Heart right ventricle (tissue), 16 donors: ENCODE measurements at places on chromosomes 2 and 18. TPM values are rescaled to one million over a fixed set of nuclear protein-coding genes. Genes with fewer than 3 reads are reported as not detected.

The PKDCC gene
- 28.7 TPM for total RNA-seq

The PLEKHH2 gene
- total RNA-seq = 3.1 TPM

The CRIM1 gene
- total RNA-seq = 79.1 TPM

The FANCL gene
- 12.4 TPM for total RNA-seq

The TNFRSF11A gene
- 2.0 TPM for total RNA-seq

DNA sequence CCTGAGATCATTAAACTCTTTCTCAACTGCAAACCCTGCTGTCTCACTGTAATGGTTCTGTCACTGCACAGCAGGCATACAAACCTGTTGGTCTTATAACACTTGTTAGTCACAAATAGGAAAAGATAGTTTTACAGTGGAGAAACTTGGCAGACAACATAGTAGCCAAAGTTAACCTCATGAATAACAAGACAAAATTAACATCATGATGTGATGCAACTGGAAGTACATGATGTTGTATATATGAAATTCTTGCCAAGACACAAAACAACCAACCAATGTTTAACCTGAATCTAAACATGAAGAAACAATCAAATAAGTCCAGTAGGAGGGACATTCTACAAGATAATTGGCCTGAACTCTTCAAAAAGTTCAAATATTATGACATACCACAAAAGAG, 189.3 kb downstream of the RNF152 start:
- no peak overlapping the region for H3K27ac ChIP-seq
- no peak for DNase-seq
- no peaks in the 10 kb centered on the region for H3K36me3 ChIP-seq
- H3K27me3 ChIP-seq = no peaks in the 10 kb centered on the region
- no peak overlapping the region for H3K4me3 ChIP-seq

GRCh38 chr2:207037896-207038295, 98.6 kb downstream of the CPO start:
- no peaks in the 10 kb centered on the region for H3K4me1 ChIP-seq
- H3K4me3 ChIP-seq = no peak overlapping the region
- H3K36me3 ChIP-seq = no peaks in the 10 kb centered on the region
- H3K27ac ChIP-seq = no peak overlapping the region
- no peaks in the 10 kb centered on the region for H3K27me3 ChIP-seq

- peak; percentile 78 for DNase-seq
- peaks cover 24% of the 10 kb centered on the region for H3K4me1 ChIP-seq
- no peak overlapping the region for H3K4me3 ChIP-seq
- H3K36me3 ChIP-seq = no peaks in the 10 kb centered on the region
Observed at GRCh38 chr2:190979906-190980629, 33.9 kb downstream of the STAT1 start.

- H3K4me1 ChIP-seq = no peaks in the 10 kb centered on the region
- no peaks in the 10 kb centered on the region for H3K36me3 ChIP-seq
Observed at GRCh38 chr2:31694444-31694843, 113.7 kb upstream of the SRD5A2 start.

DNA sequence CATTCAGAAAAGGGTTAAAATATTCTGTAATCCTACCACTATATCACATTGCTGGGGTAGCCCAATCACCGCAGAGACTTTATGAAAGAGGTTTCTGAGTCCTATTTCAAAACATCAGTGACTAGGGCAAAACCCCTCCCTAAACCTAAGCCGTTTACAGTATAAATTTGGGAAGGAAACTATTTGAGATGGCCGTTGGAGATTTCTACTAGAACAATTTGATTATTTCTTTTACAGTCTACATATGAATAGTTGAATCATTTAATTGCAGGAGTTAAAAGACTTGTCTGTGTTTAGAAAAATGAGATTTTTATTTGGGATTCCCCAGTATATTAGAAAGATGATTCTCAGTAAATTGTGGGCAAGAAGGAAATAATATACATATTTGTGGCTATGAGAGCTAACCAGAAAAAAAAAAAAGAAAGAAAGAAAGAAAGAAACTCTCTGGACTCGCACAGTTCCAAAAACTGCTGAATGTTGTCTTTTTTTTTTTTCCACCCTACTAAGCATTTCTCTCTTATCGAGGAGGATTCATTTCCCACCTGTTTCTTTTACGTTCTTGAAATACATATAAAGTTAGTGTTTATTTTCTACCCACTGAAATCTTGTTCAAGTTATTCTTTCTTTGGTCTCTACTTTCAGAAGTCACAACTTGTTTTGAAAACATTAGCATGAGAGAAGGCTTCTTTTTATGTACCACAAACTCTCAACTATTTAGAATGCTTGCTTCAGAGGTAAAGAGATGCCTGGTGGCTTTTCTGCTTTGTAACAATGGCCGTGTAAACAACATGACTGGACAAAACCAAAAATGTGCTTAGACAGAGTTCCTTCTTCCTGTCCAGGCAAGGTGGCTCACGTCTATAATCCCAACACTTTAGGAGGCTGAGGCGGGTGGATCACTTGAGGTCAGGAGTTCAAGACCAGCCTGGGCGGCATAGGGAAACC, 65.9 kb downstream of the BCL2 start:
- no peaks in the 10 kb centered on the region for H3K27me3 ChIP-seq
- no peak overlapping the region for H3K27ac ChIP-seq
- no peak for DNase-seq
- no peaks in the 10 kb centered on the region for H3K36me3 ChIP-seq
- H3K4me3 ChIP-seq = peak overlapping the region; percentile 16

DNA sequence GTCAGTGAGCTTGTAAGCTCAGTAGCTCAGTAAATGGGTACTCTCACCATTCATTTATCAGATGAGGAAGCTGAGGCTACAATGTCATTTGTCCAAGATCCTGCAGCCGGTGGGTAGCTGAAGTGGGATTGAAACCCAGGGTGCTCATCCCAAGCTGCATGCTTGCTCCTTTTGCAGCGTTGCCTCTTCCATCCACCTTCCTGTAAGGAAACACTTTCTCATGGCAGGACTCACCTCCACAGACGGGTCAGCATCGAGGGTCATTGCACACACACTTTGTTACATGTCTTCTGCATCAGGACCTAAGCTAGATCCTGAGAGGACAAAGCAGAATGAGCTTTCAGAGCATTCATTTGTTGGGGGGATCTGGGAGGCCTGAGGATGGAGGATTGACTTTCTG, 60.7 kb downstream of the ACOXL start:
- no peak for DNase-seq
- no peak overlapping the region for H3K27ac ChIP-seq
- H3K27me3 ChIP-seq = peaks cover 4% of the 10 kb centered on the region
- no peak overlapping the region for H3K4me3 ChIP-seq
- peaks cover 7% of the 10 kb centered on the region for H3K4me1 ChIP-seq

GRCh38 chr2:224584111-224584784, 915 bp downstream of the CUL3 start:
- H3K27me3 ChIP-seq = no peaks in the 10 kb centered on the region
- no peaks in the 10 kb centered on the region for H3K36me3 ChIP-seq
- H3K4me1 ChIP-seq = peaks cover 44% of the 10 kb centered on the region
- peak; percentile 32 for DNase-seq

DNA sequence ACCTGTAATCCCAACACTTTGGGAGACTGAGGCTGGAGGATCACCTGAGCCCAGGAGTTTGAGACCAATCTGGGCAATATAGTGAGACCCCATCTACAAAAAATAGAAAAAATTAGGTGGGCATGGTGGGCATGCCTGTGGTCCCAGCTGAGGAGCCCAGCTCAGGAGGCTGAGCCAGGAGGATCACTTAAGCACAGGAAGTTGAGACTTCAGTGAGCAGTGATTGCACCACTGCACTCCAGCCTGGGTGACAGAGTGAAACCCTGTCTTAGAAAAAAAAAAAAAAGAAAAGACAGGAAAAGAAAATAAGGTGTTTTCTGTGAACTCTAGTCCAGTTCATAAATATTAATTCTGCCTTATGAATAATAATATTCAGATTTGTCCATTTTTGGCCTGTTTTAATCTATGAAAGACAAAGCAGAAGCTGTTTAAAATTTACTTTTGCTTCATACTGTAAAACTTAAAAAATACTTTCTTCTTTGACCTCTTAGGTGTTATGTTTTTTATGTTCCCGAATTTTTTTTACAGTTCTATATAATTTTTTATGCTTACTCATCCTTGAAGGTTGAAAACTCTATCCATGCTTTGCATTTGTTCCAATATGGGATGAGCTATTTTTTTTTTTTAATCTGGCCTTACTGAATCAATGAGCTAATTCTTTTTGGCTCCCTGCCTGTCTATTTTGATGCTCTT, 8.4 kb upstream of the ANXA4 start:
- H3K4me1 ChIP-seq = peaks cover 12% of the 10 kb centered on the region
- DNase-seq = no peak
- H3K27ac ChIP-seq = no peak overlapping the region
- H3K27me3 ChIP-seq = no peaks in the 10 kb centered on the region
- no peak overlapping the region for H3K4me3 ChIP-seq

DNA sequence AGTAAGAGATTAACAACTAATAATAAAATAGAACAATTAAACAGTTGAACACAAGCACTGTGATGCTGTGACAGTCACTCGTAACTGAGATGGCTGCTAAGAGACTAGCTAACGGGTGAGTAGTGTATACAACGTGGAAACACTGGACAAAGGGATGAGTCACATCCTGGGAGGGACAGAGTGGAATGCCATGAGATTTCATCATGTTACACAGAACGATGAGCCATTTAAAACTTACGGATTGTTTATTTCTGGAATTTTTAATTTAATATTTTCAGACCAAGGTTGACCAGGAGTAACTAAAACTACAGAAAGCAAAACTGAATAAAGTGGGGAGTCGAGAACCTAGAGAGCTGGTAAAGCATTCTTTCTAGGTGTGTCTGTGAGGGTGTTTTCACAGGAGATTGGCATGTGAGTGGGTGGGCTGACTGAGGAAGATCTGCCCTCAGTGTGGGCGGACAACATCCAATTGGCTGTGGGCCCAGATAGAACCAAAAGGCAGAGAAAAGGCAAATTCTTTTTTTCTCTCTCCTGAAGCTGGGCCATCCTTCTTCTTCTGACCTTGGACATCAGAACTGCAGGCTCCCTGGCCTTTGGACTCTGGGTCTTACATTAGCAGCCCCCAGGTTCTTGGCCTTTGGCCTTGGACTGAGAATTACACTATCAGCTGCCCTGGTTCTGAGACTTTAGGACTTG, 14.6 kb downstream of the TMSB10 start:
- H3K4me1 ChIP-seq = peaks cover 28% of the 10 kb centered on the region
- no peaks in the 10 kb centered on the region for H3K36me3 ChIP-seq
- peak overlapping the region; percentile 92 for H3K27ac ChIP-seq

DNA sequence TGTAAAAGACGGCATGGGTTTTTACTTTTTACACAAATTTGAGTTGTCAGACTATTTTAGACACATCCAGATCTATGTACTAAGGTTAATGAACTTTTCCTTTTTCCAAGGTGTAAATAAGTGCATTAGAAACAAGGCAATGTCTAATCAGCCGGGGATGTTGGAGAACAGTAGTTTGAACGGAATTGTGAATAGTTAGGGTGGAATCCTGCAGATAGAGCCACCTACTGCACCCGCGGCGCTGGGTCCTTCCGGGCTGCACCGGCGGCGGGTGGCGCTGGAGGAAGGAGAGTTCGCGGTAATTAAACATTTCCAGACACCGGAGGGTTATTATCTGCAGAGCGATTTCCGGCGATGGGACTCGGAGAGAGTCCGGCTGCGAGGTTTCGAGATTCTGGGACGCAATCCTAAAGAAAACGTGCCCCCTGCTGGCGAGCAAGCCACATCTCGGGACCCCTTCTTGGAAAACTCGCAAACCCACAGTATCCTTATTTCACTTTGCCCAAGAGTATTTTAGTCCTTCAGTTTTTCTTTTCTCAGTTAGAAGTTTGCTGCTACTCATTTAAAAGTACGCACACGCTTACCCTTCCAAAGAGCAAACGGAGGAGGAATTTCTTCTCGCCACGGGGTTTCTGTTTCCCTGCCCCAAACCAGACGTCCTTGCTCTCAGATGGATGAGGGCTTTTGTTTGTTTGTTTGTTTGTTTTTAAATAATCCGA, 4.5 kb upstream of the OSR1 start:
- DNase-seq = peak; percentile 83
- peak overlapping the region; percentile 58 for H3K4me3 ChIP-seq
- H3K4me1 ChIP-seq = peaks cover 30% of the 10 kb centered on the region
- peak overlapping the region; percentile 24 for H3K27ac ChIP-seq
- no peaks in the 10 kb centered on the region for H3K36me3 ChIP-seq
- H3K27me3 ChIP-seq = peaks cover 44% of the 10 kb centered on the region

DNA sequence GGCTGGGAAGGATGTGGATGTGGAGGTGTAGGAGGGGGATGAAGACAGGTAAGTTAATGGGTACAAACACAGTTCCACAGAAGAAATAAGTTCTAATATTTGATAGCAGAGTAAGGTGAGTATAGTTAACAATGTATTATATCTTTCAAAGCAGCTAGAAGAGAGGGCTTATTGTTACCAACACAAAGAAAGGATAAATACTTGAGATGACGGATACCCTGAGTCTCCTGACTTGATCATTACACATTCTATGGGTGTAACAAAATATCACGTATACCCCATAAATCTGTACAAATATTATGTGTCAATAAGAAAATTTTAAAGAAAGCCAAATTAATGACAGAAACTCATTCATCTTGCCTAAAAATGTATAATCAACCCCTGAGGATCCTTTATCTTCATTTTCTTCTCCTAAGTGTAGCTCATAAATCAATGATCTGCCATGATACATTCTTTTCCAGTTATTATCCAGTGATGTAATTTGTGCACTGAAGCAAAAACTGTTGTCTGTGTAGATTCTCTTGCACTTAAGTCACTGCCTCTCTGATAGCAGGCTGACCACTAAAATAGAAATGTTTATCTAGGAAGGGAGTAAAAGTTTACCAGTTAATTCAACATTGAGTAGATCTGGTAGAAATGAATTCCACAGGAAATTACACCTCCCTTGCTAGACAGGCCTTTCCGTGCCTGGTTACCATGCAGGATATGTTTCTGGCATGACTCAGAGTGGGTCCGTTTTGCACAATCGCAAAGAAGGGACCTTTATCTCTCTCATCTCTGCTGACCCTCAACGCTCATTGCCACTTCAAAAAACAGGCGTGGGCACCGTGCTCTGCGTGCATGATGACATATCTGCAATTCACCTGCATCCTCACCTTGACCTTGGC, 249.7 kb upstream of the NCKAP5 start:
- no peaks in the 10 kb centered on the region for H3K36me3 ChIP-seq
- H3K27me3 ChIP-seq = no peaks in the 10 kb centered on the region
- H3K4me3 ChIP-seq = no peak overlapping the region
- H3K27ac ChIP-seq = no peak overlapping the region
- H3K4me1 ChIP-seq = peaks cover 9% of the 10 kb centered on the region

GRCh38 chr18:50281972-50282520, 723 bp upstream of the MBD1 start:
- no peak for DNase-seq
- no peaks in the 10 kb centered on the region for H3K27me3 ChIP-seq
- peaks cover 20% of the 10 kb centered on the region for H3K4me1 ChIP-seq
- H3K27ac ChIP-seq = peak overlapping the region; percentile 96
- peaks cover 56% of the 10 kb centered on the region for H3K36me3 ChIP-seq

DNA sequence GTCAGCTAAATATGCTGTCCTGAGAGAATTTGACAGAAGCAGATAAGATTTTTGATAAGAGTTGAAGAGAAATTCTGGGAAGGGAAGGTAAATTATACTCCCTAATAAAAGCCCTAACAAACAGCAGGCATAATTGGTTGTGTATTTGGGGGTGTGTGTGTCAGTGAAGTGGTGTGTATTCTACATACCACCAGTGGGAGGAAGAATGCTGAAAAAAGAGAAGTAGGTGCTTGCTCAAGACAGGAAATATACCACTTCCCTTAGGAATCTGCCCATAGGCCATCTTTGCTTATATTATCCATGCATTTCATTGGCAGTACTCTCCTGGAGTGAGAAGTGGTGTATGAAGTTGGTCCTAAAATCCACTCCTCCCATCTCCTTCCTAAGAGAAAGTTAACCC, 76.2 kb downstream of the FMNL2 start:
- no peaks in the 10 kb centered on the region for H3K36me3 ChIP-seq
- no peak overlapping the region for H3K4me3 ChIP-seq
- H3K27me3 ChIP-seq = no peaks in the 10 kb centered on the region
- DNase-seq = no peak
- H3K27ac ChIP-seq = no peak overlapping the region
- H3K4me1 ChIP-seq = peaks cover 35% of the 10 kb centered on the region
